Cardiac septum (tissue), 1 donor: ENCODE measurements at places on chromosomes 1 and 21. TPM values are rescaled to one million over a fixed set of nuclear protein-coding genes. Genes with fewer than 3 reads are reported as not detected.

The FAM3B gene
- total RNA-seq = not detected

DNA sequence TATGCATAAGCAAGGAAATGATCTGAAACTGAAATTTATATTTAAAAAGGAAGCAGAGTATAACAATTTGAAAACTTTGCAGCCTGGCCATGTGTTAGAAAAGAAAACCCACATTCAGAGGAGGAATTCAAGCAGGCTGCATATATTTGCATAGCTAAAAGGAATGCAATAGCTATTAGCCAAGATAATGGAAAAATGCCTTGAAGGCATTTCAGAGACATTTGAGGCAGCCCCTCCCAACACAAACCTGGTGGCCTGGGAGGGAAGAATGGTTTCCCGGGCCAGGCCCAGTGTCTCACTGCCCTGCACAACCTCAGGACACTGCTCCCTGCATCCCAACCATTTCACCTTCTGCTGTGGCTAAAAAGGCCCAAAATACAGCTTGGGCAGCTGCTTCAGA is 136.8 kb downstream of the TYW3 start:
- no peak for DNase-seq

- DNase-seq = no peak
These were observed 13.7 kb downstream of the RHEX start for GRCh38 chr1:206066479-206067171.

- no peak for DNase-seq
These were observed 13.7 kb downstream of the CD84 start for GRCh38 chr1:160565564-160565963.

DNA sequence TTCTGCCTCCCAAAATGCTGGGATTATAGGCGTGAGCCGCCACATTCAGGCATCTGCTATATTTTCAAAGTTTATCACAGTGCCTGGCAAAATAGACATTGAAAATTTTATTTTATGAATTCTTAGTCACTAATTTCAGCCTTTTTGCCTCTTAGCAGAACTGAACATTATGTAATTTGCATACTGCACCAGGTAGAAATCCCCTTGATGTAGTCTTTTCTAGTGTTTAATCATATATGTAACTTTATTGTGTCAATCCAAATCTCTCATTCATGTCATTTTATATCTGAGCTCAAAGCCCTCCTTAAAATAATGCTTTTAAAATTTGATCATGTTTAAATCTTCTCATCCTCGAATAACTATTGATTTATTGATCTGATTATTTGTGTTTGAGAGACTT is 19.2 kb downstream of the WDTC1 start:
- no peak for DNase-seq

- DNase-seq = no peak
These were observed 4.8 kb upstream of the IRF6 start for GRCh38 chr1:209810783-209811182.

DNA sequence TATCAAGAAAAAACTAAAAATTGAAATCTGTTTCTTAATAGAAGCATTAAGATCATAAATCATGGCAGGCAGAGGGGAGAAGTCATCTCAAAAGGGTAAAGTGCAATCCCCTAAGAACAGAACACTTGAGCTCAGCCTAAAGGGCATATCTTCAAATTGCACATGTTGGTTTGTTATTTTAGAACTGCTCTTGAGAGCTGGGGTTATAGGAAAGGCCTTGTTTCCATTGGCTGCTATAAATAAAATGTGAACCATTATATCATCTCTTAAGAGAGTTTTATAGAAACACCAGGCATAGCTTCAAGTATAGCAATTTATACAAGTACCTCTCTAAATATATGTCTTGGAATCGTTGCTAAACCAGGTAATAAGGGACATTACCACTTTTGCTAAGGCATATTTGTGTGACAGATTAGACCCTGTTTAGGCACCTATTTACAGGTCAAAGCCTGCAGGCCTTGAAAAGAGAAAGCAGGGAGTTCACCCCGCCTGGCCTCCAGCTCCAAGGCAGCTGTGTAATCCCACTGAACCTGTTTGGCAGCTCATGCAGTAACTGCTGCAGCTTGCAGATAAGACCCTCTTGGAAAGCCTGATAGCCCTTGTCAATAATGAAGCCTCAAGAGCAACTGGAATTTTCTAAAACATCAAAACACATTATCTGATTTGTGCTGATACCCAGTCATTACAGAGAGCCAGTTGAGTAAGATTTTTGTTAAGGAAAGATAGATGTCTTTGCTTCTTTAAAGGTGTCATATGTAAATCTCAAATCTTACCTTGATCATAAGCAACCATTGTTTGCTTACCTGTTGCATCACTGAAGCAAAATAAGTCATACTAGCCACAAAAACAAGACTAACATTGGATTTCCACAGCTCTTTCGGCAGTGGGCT is 24.2 kb upstream of the SYDE2 start:
- DNase-seq = no peak

- no peak for DNase-seq
These were observed 34.5 kb downstream of the SPATA21 start for GRCh38 chr1:16402742-16403141.

DNA sequence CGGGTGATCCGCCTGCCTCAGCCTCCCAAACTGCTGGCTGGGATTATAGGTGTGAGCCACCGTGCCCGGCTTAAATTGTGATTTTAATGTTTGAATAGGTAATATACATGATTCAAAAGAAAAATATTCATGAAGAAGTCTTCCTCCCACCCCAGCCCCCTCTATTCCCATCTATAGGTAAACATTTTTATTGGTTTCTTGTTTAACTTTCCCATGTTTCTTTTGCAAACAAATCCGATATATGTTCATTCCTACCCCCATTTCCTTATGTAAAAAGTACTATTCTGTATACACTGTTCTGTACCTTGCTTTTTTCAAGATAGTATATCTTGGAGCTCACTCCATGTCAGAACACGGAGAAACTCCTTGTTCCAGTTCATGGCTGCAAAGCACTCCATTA is 23.2 kb downstream of the RPS6KA1 start:
- no peak for DNase-seq

DNA sequence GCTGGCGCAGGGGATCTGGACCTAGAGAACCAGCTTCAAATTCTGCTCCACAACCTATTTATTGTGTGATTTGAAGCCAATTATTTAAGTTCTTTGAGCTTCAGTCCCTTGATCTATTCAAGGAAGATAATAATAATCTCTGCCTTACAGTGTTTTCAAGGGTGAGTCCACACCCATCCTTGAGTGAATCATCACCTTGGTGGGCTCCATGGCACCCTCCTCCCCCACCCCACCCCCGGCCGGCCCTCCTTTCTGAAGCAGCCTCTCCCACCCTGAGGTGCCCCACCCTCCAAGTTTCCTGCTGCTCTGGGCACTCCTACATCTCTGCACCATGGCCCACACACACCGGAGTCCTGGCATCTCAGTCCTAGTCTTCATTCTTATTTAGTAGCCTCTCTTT is 38.3 kb downstream of the TCP10L start:
- DNase-seq = no peak

The TFF1 gene
- not detected for total RNA-seq

The NBPF6 gene
- total RNA-seq = not detected

DNA sequence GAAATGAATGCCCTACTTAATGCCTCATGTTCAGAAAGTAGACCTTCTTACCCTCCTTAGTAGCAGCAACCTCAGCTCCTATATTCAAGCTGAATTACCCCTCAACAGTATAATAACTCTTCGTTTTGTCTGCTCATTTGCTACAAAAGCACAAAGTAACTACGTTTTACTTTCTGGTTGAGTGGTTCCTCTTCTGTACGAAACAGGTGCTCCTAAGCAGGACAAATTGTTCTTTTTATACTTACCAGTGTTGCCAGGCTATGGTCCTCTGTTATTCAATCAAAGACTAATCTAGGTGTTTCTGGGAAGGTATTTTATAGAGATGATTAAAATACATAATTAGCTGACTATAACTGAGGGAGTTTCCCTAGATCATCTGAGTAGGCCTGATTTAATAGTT is 484.2 kb upstream of the ADAMTS5 start:
- no peak for DNase-seq

The PIGP gene
- total RNA-seq = 36.3 TPM

- no peak for DNase-seq
These were observed 9.1 kb downstream of the LDLRAD1 start for GRCh38 chr1:54008876-54009275.

DNA sequence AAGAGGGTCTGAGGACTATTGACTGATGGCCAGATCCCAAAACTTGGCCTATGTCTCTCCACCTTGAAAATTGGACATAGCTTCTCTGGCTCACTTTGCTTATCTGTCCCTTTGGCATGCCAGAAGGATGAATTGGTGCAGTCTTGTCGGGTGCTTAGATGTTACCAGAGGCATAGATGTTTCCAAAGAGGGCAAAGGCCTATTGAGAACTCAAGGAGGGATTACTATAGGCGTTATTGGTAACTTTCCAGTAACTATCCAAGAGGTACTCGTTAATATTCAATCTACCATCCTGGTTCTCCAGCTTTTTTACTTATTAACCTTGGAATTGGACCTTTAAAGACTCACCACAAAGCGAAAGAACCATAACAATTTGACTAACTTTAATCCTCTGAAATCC is 368.3 kb upstream of the ESRRG start:
- no peak for DNase-seq

The TNNT2 gene
- total RNA-seq = 8,017 TPM

The MIXL1 gene
- total RNA-seq = 0.27 TPM

GRCh38 chr21:21997390-21998333 is 999.5 kb downstream of the NCAM2 start:
- DNase-seq = no peak

The SLC30A7 gene
- total RNA-seq = 8.5 TPM

- no peak for DNase-seq
These were observed 6.3 kb downstream of the SRSF11 start for GRCh38 chr1:70227439-70227838.

DNA sequence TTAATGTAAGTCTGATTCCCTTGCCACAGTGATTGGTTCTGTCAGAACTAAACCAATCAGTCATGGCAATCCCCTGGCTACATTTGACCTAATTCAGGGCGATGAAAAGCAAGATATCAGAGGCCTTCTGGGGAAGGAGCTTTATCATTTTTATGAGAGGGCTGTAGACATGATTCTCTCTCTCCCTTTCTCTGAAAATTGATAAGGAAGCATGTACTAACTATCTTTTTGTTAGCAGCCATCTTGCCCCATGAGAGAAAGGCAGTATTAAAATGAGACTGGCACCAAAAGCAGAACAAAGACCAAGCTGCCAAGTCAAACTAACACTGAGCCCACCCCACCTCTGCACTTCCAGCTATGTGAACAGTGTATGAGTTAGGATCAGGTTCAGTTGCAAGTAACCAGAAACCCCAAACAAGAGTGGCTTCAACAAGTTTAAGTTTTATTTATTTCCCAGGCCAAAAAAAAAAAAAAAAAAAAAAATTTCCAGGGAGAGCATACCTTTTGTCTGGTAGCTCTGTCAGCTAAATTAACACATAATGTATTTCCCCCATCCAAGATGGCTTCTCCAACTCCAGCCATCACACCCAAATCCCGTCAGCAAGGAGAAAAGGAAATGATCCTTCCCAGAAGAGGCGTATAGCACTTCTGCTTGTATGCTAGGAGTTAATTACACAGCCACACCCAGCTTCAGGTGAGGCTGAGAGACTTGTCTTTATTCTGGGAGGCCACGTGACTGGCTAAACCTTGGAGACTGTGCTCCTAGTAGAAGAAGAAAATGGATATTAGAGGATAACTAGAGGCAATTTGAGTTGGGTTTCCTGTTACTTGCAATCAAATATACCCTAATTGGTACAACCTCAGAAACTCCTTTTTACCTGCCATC is 105.8 kb upstream of the RALGPS2 start:
- DNase-seq = no peak

DNA sequence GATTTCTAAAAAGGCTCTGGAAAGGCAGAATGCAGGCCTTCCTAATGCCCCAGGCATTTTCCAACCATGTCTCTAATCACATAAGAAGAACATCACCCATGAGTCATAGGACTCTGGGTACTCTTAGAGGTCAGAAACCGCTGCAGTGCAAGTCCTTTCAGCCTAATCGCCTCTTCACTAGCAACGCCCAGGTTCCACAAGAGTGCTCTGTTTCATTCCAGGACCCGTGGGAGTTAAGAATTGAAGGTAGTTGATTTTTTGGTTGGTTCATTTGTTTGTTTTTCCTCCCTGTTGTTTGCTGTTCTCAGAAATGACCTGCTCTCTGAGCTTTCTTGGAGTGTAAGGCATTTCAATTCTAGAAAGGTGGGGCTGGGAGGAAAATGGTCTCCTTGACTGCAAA is 123.2 kb downstream of the NR5A2 start:
- no peak for DNase-seq

GRCh38 chr1:231679109-231679508 is 52.5 kb downstream of the DISC1 start:
- DNase-seq = no peak

The FMOD gene
- total RNA-seq = 66.0 TPM

The HSPA6 gene
- 1.9 TPM for total RNA-seq

DNA sequence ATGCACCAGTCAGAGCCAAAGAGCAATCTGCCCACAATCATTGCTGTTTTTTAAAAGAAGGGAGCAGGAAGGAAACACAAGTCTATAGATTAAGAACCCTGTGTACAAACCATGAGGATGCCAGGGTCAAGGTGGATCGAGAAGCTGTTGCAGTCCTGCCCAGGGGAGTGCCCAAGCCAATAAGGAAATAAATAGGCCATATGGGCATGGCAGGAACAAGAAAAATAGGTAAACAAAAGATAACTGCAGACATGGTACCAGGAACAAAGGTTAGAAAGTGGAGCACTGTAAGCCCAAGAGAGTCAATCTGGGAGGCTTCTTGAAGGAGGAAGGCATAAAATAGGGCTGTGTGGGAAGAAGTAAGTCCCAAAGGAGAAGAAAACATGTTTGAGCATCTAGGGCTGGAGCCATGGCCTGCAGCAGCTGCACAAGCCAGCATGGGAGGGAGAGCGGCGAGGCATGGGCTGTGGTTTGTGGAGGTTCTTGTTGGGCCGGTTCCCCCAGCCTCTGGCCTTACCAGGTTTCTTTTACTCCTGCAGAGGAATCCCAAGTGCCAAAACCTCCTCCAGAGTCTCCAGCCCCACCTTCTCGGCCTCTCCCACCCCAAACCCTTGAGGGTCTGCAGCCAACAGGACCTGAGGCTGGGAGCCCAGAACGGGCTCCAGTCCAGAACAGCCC is 13.6 kb downstream of the INAVA start:
- no peak for DNase-seq

The PTCH2 gene
- 0.35 TPM for total RNA-seq

- no peak for DNase-seq
These were observed 17.3 kb downstream of the LAMC1 start for GRCh38 chr1:183040547-183040971.

DNA sequence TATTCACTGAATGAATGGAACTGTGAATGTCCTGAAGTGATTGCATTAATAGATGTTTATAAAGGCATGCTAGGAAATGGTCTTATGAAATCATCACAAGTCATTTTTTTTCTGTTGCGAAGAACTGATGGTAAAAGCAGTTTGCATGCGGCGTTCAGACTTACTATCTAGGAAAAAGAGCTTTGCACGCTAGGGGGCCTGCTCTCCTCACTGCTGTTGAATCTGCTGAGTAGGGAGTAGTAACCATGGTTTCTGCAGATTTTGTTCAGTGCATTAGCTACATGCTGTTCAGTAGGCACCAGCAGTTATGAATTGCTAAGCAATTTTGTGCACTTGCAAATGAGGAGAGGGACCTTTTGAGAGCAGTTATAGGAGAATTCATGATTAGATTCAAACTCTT is 57.9 kb downstream of the CENPF start:
- no peak for DNase-seq

- peak; percentile 60 for DNase-seq
These were observed 17.7 kb downstream of the PRXL2B start for GRCh38 chr1:2604156-2604843.

The AIM2 gene
- total RNA-seq = 0.35 TPM

GRCh38 chr1:115313182-115313581 is 24.9 kb downstream of the NGF start:
- no peak for DNase-seq
